ENCODE measurements at places on chromosomes 16 and 17. TPM values are rescaled to one million over a fixed set of nuclear protein-coding genes. Genes with fewer than 3 reads are reported as not detected.

The CHD9NB gene
- not detected for total RNA-seq

The PRAC2 gene
- total RNA-seq, result not detected

The VTN gene
- 0.50 TPM for total RNA-seq

The CLEC18C gene
- 1.2 TPM for total RNA-seq

The HCRT gene
- total RNA-seq, result not detected

- no peaks in the 10 kb centered on the region for H3K36me3 ChIP-seq
- H3K27ac ChIP-seq, result no peak overlapping the region
- H3K4me1 ChIP-seq, result peaks cover 3% of the 10 kb centered on the region
- H3K4me3 ChIP-seq, result no peak overlapping the region
- DNase-seq, result no peak
These were observed 26.9 kb downstream of the TNS4 start for GRCh38 chr17:40474419-40475002.

GRCh38 chr16:68283346-68283745 is 19.0 kb downstream of the SLC7A6 start:
- peak overlapping the region; percentile 80 for H3K27ac ChIP-seq
- H3K36me3 ChIP-seq, result no peaks in the 10 kb centered on the region
- H3K4me1 ChIP-seq, result peaks cover 96% of the 10 kb centered on the region
- H3K27me3 ChIP-seq, result no peaks in the 10 kb centered on the region

- H3K36me3 ChIP-seq, result no peaks in the 10 kb centered on the region
- H3K4me1 ChIP-seq, result no peaks in the 10 kb centered on the region
- DNase-seq, result no peak
- H3K27me3 ChIP-seq, result no peaks in the 10 kb centered on the region
These were observed 48.3 kb downstream of the PHLPP2 start for GRCh38 chr16:71676236-71676635.

- no peaks in the 10 kb centered on the region for H3K27me3 ChIP-seq
- no peak overlapping the region for H3K27ac ChIP-seq
- H3K4me1 ChIP-seq, result no peaks in the 10 kb centered on the region
- no peak for DNase-seq
These were observed 229.6 kb upstream of the TNRC6C start for GRCh38 chr17:77728871-77729270.

DNA sequence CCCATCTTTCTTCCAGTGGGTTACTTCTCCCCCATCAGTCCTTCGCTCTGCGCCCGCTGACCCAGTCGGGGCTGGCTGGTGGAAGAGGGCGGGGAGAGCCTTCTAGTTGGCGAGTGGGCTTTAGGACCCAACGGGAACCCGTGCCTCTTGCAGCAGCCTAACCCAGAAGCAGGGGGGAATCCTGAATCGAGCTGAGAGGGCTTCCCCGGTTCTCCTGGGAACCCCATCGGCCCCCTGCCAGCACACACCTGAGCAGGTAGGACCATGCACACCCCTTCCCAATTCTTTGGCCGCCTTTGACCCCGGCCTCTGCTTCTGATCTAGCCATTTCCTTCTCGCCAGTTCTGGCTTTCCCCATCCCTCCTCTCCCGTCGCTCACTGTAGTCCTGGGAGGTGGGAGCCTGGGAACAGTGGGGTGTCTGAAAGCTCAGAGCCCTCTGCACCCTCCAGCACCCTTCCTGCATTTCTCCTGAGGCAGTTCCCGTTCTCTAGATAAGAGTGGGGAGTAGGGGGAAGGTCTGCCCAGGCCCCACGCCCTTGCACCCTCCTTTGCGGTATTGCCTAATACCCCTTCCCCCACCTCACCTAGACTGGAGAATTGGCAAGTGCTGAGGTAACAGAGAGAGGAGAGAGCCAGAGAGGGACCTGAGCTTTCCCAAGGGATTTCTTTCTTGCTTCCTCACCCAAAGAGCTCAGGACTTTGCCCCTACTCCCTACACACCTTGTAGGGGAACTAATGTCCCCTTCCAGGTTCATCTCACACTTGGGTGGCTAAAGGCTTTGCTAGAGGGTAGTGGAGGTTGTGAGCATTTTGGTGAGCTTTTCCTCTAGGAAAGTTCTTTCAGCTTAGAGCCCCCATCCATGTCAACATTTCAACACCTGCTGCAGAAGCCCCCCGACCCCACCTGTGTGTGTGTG is at the start of gene RARA:
Gene RARA, plus strand, starts transcription at position 150 of the 918 bp plus-strand sequence. CDS start 22,039 bp downstream, outside the sequence.
- DNase-seq, result no peak
- H3K36me3 ChIP-seq, result no peaks in the 10 kb centered on the region
- peak within 1 kb of the TSS; percentile 71 for H3K4me3 ChIP-seq
- H3K4me1 ChIP-seq, result peaks cover 41% of the 10 kb centered on the region

GRCh38 chr17:13492737-13493122 is 109.0 kb downstream of the HS3ST3A1 start:
- no peaks in the 10 kb centered on the region for H3K4me1 ChIP-seq
- no peak overlapping the region for H3K27ac ChIP-seq
- H3K27me3 ChIP-seq, result no peaks in the 10 kb centered on the region
- no peak for DNase-seq
- no peaks in the 10 kb centered on the region for H3K36me3 ChIP-seq

- H3K4me3 ChIP-seq, result no peak overlapping the region
- H3K4me1 ChIP-seq, result peaks cover 26% of the 10 kb centered on the region
- H3K27me3 ChIP-seq, result no peaks in the 10 kb centered on the region
- H3K36me3 ChIP-seq, result peaks cover 4% of the 10 kb centered on the region
- no peak for DNase-seq
These were observed 11.4 kb upstream of the OGFOD3 start for GRCh38 chr17:82429824-82430223.

- no peaks in the 10 kb centered on the region for H3K27me3 ChIP-seq
- no peaks in the 10 kb centered on the region for H3K36me3 ChIP-seq
- no peak overlapping the region for H3K27ac ChIP-seq
- no peak overlapping the region for H3K4me3 ChIP-seq
These were observed 1.2 kb downstream of the PTX4 start for GRCh38 chr16:1487395-1488053.

DNA sequence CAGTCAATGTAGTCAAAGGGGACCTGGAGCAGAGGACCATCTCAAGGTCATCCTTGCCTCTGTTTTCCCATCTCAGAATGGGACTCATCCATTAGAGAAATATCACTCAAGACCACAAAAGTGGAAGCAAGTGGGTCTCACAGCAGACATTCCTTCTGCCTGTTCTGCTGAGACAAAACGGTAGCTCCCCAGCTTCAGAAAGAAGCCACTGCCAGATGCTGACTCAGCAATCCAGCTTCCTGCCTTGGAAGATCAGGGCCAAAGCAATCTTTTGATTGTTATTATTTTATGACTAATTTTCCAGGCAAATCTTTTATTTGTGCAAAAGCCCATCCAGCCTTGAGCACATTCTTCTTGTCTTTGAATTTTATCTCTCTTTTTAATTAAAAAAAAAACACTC is 86.8 kb downstream of the CCT6B start:
- no peaks in the 10 kb centered on the region for H3K27me3 ChIP-seq
- H3K4me1 ChIP-seq, result no peaks in the 10 kb centered on the region

DNA sequence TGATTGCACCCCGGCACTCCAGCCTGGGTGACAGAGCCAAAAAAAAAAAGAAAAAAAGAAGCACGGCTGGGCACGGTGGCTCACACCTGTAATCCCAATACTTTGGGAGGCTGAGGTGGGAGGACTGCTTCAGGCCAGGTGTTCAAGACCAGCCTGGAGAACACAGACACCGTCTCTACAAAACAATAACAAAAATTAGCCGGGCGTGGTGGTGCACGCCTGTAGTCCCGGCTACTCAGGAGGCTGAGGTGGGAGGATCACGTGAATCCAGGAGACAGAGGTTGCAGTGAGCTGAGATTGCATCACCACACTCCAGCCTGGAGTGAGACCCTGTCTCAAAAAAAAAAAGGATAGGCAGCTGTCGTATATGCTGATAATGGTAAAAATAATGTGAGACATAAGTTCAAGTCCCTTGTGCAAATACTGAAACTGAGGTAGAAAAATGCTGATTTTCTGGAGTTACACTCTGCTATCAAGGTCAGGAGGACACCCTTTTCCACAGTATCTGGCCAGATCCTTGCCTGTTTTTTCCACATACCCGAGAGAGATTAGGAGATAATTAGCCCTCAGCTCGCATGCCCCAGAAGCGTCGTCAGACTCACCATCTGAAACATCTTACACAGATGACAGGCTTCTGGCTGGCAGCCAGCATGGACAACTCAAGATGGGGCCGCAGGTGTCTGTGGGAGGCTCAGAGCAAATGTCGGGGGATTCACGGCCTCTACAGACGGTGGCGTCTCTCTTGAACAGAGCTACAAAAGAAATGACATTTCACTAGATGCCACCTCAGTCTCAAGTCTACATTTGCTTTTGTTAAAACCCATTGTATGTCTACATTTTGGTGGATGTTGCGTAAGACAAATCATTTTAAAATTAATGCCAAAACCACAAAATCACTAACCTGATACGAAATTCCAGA is 36.8 kb downstream of the WDR45B start:
- DNase-seq, result no peak
- no peak overlapping the region for H3K4me3 ChIP-seq
- H3K27me3 ChIP-seq, result no peaks in the 10 kb centered on the region
- H3K27ac ChIP-seq, result no peak overlapping the region

- DNase-seq, result peak; percentile 18
- no peaks in the 10 kb centered on the region for H3K4me1 ChIP-seq
- H3K27me3 ChIP-seq, result peaks cover 4% of the 10 kb centered on the region
- no peaks in the 10 kb centered on the region for H3K36me3 ChIP-seq
These were observed 7.2 kb upstream of the MYCBPAP start for GRCh38 chr17:50501054-50501453.

DNA sequence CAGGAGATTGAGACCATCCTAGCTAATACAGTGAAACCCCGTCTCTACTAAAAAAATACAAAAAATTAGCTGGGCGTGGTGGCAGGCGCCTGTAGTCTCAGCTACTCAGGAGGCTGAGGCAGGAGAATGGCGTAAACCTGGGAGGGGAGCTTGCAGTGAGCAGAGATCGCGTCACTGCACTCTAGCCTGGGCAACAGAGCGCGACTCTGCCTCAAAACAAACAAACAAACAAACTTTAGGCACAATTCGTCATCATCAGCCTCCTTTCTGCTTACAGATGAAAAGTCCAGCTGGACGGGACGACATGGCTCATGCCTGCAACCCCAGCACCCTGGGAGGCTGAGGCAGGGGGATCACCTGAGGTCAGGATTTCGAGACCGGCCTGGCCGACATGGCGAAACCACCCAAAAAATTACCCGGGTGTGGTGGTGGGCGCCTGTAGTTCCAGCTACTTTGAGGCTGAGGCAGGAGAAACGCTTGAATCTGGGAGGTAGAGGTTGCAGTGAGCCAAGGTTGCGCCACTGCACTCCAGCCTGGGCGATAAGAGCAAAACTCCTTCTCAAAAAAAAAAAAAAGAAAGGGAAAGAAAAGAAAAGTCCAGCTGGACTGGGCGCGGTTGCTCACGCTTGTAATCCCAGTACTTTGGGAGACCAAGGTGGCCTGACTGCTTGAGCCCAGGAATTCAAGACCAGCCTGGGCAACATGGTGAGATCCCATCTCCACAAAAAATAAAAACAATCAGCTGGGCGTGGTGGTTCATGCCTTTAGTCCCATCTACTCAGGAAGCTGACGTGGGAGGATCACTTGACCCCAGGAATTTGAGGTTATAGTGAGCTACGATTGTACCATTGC is 1.5 kb upstream of the SPIRE2 start:
- H3K36me3 ChIP-seq, result no peaks in the 10 kb centered on the region
- H3K27me3 ChIP-seq, result peaks cover 28% of the 10 kb centered on the region
- no peak overlapping the region for H3K4me3 ChIP-seq
- no peak overlapping the region for H3K27ac ChIP-seq
- peaks cover 3% of the 10 kb centered on the region for H3K4me1 ChIP-seq

- no peaks in the 10 kb centered on the region for H3K4me1 ChIP-seq
- no peaks in the 10 kb centered on the region for H3K27me3 ChIP-seq
- no peak overlapping the region for H3K4me3 ChIP-seq
- no peak overlapping the region for H3K27ac ChIP-seq
These were observed 45.9 kb upstream of the CLEC19A start for GRCh38 chr16:19239511-19240155.

DNA sequence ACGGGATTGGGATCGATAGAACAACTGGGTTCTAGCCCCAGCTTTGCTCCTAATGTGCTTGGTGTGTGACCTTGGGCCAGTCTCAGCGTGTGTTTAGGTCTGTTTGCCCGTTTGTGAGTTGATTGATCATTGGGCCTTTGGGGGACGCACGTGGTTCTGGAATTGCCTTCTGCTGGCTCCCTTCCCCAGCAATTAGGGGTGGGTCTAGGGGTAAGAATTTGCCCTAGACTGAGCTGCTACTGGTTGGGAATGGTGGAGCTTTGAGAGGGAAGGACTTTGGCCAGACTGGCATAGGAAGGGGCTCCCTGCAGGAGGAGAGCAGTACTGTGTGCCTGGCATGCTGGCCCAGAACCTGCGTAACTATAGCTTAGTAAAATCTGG is 1.5 kb downstream of the SPNS2 start:
- no peaks in the 10 kb centered on the region for H3K27me3 ChIP-seq
- H3K4me1 ChIP-seq, result peaks cover 8% of the 10 kb centered on the region
- H3K27ac ChIP-seq, result no peak overlapping the region
- no peak for DNase-seq

DNA sequence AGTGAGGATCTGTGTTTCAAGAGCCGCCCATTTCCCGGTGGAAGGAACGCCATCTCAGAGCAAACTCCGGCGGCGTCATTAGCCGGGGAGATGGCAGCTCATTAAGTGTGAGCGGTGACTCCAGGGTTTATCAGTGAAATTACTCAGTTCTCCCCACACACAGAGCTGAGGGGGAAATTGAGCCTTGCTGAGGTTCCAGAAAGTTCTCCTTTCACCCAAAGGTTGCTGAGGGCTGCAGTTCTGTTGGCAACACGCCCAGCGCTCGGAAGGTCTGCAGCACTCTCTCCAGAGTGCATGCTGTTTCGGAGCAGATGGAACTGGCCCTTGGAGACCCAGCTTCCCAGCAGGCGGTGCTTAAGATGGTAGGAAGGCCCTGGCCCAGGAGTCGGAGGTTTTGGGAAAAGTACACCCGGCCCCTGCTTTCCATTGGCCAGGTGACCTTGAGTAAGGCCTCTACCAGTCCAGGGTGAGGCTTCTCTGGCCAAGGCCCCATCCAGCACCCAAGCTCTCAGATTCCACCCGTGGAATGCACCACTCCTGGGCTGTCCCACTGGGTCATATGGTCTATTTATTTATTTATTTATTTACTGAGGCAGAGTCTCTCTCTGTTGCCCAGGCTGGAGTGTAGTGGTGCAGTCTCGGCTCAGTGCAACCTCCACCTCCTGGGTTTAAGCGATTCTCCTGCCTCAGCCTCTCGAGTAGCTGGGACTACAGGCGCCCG is 167.7 kb upstream of the CIBAR2 start:
- no peaks in the 10 kb centered on the region for H3K36me3 ChIP-seq
- peaks cover 13% of the 10 kb centered on the region for H3K27me3 ChIP-seq
- H3K4me3 ChIP-seq, result no peak overlapping the region
- DNase-seq, result no peak

DNA sequence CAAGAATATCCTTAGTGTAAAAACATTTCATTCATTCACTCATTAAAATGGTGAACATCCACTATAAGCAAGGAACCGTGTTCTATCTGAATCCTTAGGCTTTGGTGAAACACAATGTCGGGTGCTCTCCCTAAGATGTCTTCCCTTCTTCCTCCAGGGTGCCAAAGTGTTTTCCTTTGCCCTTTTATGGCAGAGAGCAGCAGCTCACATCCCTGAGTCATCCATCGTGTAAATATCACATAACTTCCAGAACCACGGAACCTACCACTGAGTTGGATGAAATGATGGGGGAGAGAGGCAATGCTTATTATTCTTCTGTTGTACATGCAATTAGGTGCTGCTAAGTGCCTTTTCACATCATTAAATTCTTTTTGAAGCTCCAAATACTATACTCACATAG is 50.2 kb downstream of the DNAH3 start:
- no peak overlapping the region for H3K4me3 ChIP-seq
- H3K27me3 ChIP-seq, result peaks cover 6% of the 10 kb centered on the region

GRCh38 chr17:80969030-80969673 is 22.5 kb upstream of the CHMP6 start:
- H3K27me3 ChIP-seq, result no peaks in the 10 kb centered on the region
- no peak for DNase-seq
- peaks cover 17% of the 10 kb centered on the region for H3K36me3 ChIP-seq
